Effector memory CD8-positive, alpha-beta T cell (primary cell): ENCODE measurements at places on chromosomes 4 and X.

DNA sequence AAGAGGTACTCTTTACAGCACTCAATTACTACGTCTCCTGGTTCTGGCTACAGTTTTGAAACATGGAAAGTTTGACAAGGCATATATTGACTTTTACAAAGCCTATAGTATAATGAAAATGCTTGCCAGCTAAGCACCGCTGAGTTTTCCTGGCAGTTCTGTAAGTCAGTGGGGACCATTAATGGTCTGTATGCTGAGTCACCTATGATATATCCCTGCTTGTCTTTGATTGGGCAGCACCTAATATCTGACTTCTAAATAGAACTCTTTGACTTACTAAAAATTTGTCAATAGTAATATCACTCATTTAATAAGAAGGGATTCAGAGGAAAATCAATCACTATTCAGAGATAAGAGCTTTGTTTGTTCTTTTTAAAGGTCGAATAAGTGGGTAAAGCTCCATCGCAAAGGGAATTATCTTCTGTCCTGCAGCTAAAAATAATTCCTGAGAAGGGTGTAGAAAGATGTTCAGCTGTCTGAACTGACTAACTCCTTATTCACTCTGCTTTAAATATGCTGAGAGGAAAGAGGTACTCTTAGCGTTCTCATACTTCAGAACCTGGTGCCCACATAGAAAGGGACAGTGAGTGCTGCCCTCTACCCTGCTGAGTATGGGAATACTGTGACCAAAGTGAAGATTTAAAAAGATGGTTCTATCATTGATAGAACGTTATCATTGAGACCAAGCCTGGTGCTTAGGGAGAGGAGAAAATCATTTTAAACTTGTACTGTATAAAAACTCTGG lies 959 bp downstream of the SMPX start:
- no peak for DNase-seq

GRCh38 chr4:84498203-84498934 lies 723 bp downstream of the NKX6-1 start:
- no peak for DNase-seq

DNA sequence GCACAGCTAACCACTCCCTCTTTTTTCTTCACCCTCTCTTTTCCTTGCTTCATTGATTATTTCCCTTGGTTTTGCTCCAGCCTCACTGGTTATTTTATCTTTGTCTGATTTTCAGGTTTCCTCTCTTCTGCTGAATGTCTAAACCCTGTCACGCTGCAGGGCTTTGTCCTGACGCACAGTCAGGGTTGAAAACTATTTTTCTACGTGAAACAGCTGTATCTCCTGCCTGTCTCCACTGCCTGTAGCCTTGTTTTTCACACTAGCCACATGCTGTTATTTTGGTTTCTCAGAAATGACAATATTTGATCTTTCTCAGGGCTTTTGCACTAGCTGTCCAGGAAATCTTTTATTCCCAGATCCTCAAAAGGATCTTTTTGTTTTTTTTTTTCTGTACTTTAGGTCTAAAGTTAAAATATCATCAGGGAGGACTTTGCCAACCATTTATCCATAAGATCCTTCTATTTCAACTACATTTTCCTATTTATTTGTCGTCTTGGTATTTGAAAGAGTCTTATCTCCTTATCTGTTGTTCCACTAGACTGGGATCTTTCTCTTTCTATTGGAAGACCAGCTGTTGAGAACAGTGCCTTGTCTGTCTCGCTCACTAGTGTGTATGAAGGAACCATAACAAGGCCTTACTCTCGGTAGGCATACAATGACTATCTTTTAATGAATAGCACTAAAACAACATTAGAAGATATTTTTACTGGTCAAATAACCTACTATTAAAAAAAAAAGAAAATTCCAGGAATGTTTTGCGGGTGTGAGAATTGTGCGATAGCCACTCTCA lies 164.3 kb downstream of the PDHA2 start:
- no peak for DNase-seq

GRCh38 chrX:31223817-31224216 lies 152.0 kb upstream of the FTHL17 start:
- no peak for DNase-seq

DNA sequence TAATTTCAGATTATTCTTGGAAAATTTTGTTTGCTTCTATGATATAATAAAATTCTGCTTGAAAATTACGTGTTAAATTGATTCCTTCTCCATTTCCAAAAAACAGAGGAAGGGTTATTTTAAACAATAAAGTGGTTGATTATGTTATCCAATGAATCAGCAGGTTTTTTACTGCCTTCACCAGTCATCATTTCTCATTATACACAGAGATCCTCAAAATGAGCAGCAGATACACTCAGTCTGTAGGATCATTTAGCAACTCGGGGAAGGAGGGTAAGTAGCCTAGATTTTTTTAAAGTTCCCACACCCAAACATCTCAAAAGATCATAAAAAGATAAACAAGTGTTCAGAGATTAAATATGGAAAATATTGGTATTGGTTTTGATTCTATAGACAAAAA lies 6.8 kb upstream of the TMEM144 start:
- no peak for DNase-seq

- DNase-seq = no peak
Observed at GRCh38 chrX:48580662-48581061, 6.4 kb downstream of the RBM3 start.

DNA sequence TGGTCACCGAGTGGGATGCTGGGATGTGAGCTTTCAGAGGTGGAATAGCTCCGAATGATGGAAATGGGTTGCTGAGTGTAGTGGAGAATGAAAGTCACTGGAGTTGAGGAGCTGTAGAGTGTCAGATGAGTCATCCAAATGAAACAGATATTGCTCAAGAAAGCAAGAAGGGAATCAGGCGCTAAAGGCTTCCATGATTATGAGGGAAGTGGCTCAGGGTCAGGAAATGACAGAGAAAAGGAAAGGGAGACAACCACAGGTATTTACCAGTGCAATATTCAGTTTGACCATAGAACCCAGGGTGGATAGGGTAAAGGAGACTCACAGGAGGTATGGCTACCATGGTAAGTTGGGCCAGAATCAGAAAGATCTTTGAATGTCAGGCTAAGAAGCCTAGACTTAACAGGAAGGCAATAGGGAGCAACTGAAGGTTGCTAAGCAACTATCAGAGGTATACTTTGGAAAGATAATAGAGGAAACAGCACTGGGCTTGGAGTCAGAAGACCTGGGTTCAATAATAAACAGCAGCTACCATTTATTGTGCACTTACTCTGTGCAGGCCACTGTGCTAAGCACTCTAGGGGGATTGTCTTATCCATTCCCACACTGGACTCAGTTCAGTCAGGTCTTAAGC lies 11.7 kb downstream of the LAS1L start:
- DNase-seq = no peak

GRCh38 chr4:77852892-77853495 lies 9.6 kb upstream of the MRPL1 start:
- DNase-seq = peak; percentile 69

DNA sequence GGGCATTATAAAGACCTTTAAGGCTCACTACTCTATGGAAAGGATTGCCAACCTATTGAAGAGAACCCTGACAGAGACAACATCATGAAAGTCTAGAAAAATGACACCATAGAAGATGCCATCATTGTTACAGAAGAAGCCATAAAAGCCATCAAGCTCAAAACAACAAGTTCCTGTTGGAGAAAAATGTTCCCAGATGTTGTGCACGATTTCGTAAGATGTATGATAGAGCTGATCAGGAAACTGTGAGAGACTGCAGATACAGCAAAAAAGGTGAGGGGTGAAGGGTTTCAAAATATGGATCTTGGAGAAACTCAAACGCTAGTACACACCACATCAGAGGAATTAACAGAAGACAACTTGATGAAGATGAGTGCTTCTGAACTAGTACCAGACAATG lies 53.3 kb downstream of the WDFY3 start:
- DNase-seq = no peak

GRCh38 chr4:75101906-75102786 lies 169.2 kb downstream of the PARM1 start:
- DNase-seq = no peak

DNA sequence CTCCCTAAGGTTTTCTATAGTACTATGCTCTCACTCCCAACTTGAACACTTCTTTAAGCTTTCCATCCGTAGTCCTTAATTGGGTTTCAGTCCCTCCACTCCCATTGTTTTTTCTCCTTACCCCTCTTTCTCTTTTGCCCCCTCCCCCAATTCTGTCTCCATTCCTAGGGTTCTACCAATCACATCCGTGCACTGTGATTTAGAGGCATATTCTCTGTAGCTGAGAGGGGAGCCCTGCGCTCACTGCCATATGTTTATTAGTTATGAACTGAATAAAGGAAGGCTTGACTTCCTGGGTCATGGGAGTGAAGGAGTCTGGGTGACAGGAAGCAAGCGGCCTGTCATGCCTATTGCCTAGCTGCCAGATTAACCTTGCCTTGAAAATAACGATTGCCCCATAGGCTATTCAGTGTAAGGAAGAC lies 471 bp downstream of the MCTS1 start:
- DNase-seq = peak; percentile 11

GRCh38 chr4:169384779-169385178 lies 114.0 kb upstream of the SH3RF1 start:
- no peak for DNase-seq

DNA sequence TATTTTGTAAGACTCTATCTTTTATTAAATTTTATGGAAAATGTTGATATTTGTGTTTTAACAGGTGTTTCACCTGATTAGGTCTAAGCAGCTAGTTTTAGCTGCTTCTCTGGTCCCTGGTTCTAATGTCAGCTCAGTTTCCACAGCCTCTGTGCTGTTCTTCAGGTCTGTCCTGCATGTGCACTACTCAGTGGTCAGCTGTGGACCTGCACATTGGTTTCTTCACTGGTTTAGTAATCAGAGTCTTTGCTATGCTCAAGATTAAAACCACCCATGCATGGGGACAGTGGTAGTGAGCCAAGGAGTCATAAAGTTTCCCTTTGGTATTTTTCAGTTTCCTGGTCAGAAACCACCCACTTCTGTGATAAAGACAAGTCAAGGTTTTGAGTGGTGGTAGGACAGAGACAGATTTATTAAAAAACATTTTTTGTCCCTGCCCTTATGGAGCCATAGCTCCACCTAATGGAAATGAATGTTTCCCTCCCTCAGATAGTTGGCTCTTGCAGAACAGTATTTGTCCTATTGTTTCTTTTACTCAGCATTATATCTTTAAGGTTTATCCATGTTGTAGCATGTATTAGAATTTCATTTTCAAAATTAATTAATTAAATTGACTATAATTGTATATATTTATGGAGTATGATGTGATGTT lies 36.8 kb upstream of the VBP1 start:
- no peak for DNase-seq

GRCh38 chr4:86300516-86300915 lies 59.3 kb downstream of the MAPK10 start:
- no peak for DNase-seq
